ENCODE measurements at places on chromosomes 13 and 19. TPM values are rescaled to one million over a fixed set of nuclear protein-coding genes. Genes with fewer than 3 reads are reported as not detected.

The EBI3 gene
- total RNA-seq: 0.47 TPM

The PGLYRP1 gene
- not detected for total RNA-seq

The GNG14 gene
- not detected for total RNA-seq

The ZNF229 gene
- 23.1 TPM for total RNA-seq

The PTH2 gene
- total RNA-seq: not detected

The RASL11A gene
- total RNA-seq: 2.5 TPM

The MRPS12 gene
- 13.1 TPM for total RNA-seq

The KLK12 gene
- not detected for total RNA-seq

The SLC27A5 gene
- total RNA-seq: 4.1 TPM

The MEDAG gene
- 0.78 TPM for total RNA-seq

The ZFP14 gene
- total RNA-seq: 61.1 TPM

The TSHZ3 gene
- 18.6 TPM for total RNA-seq

The ZNF382 gene
- 110 TPM for total RNA-seq

The MAN2B1 gene
- total RNA-seq: 17.2 TPM

The TEX26 gene
- total RNA-seq: 2.3 TPM

The NLRP5 gene
- total RNA-seq: not detected

The ZNF835 gene
- total RNA-seq: 7.8 TPM
